Keratinocyte (primary cell): ENCODE measurements at places on chromosomes 13 and 19. TPM values are rescaled to one million over a fixed set of nuclear protein-coding genes. Genes with fewer than 3 reads are reported as not detected.

- DNase-seq: no peak
Measured at GRCh38 chr19:485583-486236, 10.6 kb upstream of the MADCAM1 start.

Gene TLE6
- 0.41 to 1.2 TPM (median 0.43 TPM) in 3 replicates for polyA plus RNA-seq

DNA sequence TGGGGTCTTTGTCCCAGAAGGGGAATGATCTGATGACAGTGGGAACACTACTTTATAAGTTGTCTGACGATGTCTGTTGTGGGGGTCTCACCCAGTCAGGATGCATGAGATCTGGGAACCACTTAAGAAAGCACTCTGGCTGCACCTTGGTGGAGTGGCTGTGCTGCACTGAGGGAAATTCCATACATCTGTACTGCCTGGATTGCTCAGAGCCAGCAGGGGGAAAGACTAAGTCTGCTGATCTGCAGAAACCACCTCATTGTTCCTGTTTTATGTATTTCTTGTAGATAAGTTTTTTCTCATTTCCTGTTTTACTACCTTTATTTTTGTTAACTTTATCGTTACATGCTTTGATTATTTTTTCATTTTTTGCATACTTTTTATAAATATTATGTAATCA, 27.3 kb downstream of the ZNF430 start:
- DNase-seq: no peak

DNA sequence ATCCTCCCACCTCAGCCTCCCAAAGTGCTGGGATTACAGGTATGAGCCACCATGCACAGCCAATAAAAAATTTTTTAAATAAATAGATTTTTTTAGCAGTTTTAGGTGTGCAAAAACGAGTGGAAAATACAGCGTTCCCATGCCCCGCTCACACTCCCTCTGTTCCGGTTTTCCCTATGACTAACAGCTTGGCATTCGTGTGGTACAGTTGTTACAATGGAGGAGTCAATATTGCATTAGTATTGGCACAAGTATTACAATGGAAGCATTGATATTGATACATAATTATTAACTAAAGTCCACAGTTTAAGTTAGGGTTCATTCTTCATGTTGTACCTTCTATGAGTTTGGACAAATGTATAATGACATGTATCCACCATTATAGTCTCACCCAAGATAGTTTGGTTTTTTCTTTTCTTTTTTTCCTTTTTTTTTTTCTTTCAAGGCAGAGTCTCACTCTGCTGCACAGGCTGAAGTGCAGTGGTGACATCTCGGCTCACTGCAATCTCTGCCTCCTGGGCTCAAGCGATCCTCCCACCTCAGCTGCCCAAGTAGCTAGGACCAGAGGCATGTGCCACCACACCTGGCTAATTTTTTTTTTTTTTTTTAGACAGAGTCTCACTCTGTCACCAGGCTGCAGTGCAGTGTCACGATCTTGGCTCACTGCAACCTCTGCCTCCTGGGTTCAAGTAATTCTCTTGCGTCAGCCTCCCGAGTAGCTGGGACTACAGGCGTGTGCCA, 15.4 kb upstream of the RAB20 start:
- DNase-seq: no peak

Gene ZNF846
- polyA plus RNA-seq: 3.5 to 8.9 TPM (median 8.0 TPM) in 3 replicates

DNA sequence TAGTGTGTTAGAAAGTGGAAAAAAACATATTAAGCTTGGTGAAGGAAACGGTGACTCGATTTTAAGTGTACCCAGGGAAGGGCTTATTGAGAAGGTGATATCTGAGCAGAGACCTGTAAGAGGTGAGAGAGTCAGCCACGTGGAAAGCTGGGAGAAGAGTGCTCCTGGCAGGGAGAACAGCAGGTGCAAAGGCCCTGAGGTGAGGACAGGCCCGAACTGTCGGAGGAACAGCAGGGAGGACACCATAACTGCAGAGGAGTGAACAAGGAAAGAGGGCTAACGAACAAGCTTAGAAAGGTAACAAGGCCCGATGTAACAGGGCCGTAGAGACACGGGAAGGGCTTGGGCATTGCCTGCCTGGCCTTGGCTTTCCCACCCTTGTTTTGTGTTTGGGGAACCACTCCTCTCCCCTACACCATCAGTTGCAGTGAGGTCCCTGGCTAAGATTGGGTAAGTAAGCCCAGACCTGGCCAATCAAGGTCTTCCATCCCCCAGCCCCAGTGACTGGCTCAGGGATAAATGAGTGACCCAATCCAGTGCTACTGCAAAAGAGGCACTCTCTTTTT, 7.3 kb downstream of the ATP4A start:
- DNase-seq: no peak

DNA sequence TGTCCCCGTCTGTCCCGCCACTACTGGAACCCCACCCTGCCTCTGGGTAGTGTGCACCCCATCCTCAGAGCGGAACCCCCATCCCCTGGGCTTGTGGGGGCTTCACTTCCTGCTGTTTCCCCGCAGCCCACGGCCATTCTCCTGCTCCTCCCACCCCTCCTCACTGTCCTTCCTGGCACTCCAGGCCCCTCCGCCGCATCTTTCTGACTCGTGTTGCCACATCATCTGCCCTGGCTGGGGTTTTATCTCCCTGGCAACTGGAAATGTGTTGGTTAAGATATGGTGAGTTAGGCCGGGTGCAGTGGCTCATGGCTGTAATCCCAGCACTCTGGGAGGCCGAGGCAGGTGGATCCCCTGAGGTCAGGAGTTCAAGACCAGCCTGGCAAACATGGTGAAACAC, 37.3 kb downstream of the KDM4B start:
- no peak for DNase-seq

DNA sequence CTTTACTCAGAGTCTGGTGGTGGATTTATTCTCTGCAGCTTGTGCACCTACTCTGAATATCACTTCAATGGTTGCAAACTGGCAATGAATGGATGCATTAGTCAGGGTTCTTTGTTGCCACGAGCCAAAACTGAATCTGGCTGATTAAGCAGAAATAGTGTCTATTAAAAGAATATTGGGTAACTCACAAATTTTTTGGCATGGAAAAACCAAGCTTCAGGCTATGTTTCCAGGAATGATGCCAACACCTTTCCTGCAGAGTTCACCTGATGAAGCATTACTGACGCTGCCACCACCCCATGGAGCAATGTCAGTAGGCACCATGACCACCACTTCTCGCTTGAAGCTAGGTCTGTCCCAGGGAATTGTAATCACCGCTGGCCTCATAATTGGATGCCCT, 597.8 kb upstream of the SLC10A2 start:
- DNase-seq: no peak
